Esophagus muscularis mucosa (tissue), 4 donors: ENCODE measurements at places on chromosomes 2 and 18. TPM values are rescaled to one million over a fixed set of nuclear protein-coding genes. Genes with fewer than 3 reads are reported as not detected.

- no peak for DNase-seq
Observed at GRCh38 chr2:209582281-209582680, 158.4 kb downstream of the MAP2 start.

GRCh38 chr18:11147371-11147951, 1.9 kb downstream of the PIEZO2 start:
- DNase-seq: peak; percentile 87

GRCh38 chr2:17634997-17635396, 94.5 kb downstream of the VSNL1 start:
- no peak for DNase-seq

DNA sequence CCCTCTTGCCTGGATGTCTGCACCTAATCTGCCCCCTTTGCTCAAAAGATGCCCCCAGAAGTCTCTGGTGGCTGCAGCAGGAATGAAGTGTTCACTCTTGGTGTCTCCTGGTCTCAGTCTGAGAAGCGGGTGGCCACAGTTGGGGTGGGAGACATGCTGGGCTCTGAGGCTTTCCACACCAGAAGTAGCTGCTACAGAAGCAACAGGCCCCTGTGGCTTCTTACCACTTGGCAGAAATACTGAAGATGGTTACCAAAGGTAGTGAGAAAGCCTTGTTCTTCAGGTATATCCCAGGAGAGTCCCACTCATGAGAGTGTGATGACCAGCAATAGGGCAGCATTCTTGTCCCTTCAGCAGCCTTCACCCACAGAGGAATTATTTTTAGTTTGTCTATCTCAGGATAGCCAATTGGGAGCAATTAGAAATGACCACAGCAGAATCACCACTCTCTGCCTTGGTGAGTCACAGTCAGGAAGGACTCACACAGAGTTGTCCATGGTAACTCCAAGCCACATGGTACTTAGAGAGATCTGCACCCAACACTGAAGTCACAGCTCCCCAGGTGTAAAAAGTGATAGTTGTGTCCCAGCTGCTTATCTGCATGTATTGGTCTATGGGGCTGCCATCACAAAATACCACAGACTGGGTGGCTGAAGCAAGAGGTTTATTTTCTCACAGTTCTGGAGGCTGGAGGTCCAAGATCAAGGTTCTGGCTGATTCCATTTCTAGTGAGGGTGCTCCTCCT, 169.8 kb upstream of the ID2 start:
- no peak for DNase-seq

DNA sequence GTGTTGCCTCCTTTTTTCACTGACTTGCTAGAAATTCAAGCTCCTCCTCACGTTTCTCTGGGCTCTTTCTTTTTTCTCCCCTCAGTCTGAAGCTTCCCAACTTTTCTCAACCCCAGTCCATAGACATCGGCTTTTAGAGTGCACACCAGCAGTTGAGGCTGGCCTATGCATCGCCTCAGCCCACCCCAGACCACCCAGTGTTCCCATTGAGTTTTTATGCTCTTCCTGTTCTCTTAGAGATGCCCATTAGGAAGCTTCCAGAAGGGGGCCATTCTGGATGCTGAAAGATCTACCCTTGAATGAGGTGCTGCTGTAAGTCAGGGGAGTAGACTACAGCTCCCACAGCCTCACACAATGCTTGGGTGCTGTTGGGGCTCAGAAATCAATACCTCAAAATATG, 12.0 kb upstream of the GYPC start:
- DNase-seq: peak; percentile 29

The NEU2 gene
- not detected for total RNA-seq

DNA sequence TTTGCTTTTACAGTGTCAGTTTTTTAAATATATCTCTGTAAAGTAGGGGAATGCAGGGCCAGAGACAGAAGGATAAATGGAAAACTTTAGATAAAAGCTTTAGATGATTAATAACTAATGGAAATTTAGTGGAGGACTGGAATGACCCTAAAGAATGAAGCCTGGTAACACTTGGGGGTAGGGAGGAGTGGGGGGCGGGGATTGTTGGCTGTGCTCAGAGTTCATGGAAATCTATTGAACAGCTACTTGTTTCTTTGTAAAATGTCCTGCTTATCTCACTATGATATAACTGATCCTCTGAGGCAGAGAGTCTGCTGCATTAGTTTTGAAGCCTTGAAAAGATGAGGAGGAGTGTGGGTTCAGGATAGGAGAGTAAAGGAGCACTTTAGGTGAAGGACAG, 90.5 kb downstream of the TMEM185B start:
- no peak for DNase-seq

DNA sequence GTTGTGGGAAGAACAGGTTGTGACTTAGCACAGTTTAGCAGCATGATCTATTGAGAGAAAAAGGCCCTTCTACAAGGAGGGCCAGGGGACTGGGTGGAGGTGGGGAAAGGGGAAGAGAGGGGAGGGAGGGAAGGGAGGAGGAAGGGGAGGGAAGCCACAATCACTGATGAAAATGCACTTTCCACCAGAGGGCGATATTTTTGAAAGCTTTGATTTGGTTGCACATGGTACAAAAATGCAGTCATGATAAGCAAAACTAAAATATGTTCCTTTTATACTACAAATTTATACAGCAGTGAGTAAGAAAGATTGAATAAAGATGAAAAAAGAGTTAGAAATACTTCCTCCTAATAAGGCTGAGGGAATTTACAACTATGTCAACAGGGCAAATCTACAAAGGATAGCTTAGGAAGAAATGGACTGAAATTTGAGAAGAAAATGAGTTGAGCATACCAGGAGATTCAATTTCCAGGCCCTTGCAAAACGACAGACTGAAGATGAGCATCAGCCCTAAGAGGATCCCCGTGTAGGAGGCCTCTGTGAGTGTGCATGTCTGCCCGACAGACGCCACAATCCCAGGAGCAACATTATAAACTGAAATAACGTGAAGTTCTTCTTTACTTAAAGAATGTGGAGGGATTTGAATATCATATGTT, 17.2 kb downstream of the SH3YL1 start:
- DNase-seq: no peak

The IHH gene
- not detected for total RNA-seq

The ADD2 gene
- total RNA-seq: 8.6 TPM

The PARD6G gene
- total RNA-seq: 11.3 TPM

DNA sequence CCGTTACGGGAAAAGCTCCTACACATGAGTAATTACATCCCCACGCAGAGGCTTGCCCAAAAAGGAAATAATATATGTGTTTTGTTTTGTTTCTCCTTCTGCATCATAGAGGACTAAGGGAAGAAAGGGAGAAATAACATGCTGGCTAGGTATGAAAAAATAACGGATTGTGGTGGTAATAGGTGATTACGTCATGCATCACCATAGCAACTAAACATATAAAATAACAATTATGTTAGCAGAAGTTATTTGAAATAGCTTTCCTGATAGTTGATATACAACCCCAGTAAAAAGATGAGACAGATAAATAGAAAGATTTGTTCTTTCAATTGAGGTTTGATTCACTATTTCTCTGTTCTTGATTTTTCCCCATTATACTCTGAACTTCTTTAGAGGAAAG, 518.0 kb downstream of the ZNF516 start:
- DNase-seq: no peak

DNA sequence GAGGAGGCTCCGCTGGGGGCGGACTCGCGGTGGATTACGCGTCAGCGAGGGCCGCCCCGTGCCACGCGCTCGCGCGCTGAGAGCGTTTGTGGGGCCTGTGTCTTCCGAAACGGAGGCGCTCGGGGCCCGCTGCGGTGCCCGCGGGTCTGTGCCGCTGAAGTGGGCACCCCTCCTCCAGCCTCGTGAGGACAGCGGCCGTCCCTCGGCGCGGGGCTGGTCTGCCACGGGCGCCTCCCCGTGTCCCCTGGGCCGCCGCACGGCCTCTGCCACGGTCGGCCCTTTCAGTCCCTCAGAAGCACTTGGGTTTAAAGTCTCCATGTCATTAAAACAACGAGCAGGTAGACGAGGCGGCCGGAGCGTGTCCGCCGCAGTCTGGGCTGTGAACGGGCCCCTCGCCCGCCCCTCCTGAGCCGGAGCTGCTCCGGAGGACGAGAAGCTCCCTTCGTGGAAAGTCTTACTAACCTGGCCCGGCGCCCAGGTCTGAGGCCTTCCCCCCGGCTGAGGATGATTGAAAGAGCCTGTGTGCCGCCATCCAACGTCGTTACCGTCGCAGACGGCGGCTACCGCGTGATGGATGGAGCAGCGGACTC, 97.6 kb downstream of the NFATC1 start:
- DNase-seq: no peak
